BE2C (cell line): ENCODE measurements at places on chromosomes 12 and 14.
A peak's percentile ranks its signal among the peaks of the same experiment; 100 is the strongest.

GRCh38 chr12:11584221-11584855, 65.1 kb upstream of the ETV6 start:
- DNase-seq, result no peak

- no peak for DNase-seq
These were observed 342.7 kb downstream of the PRKD1 start for GRCh38 chr14:29584992-29585391.

DNA sequence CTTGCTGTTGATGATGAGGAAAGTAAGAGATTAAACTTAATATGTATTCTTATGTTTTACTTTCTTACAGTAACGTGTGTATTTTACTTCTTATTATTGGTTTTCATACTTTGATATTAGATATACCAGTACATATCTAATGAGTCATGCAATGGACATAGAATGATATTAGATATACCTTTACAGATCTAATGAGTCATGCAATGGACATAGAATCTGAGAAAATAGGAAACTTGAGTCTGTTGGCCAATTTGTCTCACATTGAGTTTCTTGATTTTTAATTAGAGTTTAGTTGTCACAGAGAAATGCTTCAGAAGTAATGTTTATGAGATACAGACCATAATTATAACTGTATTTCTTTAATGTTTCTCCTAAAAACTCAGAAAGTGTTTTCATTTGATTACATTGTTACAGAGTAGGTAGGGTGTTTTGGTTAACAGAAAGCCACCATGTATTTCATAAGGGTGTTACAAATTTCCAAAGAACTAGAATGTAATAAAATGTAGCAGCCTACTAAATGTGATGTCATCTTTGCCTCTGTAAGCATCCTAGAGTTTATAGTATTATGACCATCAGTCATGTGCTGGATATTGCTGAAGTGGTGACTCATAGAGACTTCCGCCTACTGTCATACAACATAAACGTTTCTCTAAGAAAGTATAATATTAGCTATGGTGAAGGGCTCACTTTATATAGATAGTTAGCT, 3.0 kb downstream of the GAS2L3 start:
- DNase-seq, result no peak

DNA sequence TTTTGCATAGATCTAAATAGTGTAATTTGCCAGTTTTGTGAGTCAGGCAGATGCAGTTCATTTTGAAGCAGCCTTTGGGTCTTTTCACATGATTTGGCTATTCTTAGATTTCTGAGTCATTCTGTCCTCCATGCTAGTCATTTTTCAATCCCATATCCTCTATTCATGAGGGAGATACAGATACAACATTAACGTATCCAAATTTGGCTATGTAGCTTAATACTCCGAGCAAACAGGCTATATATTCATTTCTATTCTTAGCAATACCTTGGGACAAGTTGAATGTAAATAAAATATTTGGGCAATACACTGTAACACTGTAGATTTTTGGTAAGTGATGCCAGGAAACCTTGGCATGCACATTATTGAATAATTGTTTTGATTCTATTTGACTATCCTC, 270.7 kb upstream of the PDE3A start:
- no peak for DNase-seq

DNA sequence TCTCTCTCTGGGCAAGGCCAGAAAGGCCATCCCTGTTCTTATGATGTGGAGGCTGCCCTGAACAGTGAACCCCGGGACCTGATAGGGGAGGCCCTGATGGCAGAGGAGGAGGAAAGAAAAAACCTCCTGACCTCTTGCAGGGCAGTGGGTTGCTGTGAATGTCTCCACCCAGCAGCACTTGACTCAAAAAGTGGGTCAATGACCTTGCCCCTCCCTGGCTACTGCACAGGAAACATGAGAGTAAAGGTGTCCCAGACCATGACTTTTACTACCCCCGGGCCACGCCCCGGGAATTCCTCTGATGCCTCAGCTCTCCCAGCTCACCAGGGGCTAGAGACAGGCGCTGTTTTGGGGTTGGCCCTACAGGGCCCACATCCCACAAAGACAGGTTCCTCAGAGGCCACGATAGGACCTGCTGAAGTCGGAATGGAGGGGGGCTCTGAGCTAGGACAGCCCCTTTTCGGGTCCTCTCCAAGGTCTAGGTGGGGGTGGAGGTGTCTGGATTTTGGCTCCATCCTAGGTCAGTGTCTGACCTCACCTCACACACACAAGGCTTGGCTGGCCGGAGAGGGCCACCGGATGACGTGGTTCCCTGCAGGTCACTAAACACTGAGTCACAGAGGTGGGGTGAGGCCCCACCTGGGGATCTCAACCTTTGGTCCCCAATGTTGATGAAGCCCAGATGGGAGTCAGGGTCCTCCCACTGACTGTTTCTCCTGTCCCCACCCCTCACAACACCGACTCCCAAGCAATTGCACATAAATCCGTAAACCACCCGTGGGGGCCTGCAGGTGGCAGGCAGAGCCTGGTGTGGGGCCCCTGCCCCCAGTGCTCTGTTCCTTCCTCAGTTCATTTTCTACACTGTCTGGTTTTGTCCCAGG, 1.6 kb downstream of the RHOF start:
- peak; percentile 4 for DNase-seq

DNA sequence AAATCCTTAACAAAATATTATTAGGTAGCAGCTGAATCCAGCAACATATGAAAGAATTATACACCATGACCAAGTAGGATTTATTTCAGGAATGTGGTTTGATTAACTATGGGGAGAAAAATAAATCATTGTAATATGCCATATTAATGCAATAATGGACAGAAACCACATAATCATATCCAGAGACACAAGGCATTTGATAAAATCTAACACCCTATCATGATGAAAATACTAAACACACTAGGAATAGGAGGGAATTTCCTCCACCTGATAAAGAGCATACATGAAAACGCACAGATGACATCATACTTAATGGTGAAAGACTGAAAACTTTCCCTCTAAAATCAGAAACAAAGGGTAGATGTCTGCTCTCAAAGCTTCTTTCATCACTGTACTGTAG, 238.9 kb downstream of the PHLDA1 start:
- no peak for DNase-seq

DNA sequence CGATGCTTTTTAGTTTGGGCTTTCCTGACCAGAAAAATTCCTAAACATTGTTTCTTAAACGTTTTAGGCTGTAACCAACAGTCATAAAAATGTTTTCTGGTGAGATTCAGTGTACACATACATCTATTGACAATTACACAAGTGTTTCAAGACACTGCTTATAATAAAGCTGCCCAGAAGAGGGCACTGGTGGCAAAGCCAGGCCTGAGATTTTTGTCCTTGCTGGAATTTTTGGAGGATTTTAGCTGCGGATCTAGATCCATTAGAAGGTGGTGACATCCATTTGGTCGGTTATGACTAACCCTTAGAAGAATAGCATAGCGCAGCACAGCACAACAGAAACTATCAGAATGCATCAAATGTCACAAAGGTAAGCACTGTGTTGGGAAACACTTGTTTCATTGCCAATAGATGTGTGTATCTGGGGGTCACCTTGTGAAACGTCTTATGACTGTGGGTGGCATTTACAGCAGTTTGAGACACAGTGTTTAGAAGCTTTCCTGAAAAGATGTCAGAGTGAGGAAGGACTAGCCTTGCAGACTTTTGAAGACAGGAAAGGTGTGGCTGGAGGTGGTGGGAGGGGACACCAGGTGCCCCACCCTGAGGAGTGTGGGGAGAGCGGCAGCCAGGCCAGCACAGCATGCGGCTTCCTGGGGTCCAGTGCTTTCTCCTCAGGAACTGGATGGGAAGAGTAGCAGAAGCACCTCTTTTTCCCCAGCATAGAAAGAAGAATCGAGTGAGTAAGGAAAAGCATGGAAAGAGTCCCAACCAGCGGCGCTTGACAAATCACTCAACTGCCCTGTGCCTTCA, 54.7 kb upstream of the FKBP4 start:
- peak; percentile 27 for DNase-seq

DNA sequence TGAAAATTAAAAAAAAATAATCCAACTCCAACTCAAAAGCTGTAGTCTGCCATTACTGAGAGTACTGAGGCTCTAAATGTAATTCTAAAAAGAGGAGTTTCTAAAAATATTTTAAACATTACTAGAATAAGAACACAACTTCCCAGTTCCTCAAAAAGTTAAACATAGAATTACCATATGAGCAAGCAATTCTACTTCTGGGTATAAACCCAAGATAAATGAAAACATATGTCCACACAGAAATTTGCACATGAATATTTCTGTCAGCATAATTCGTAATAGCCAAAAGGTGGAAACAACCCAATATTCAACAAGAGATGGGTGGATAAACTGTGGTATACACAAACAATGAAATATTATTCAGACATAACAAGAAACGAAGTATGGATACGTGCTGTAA, 15.0 kb upstream of the NR2C1 start:
- DNase-seq, result no peak
